Naive thymus-derived CD8-positive, alpha-beta T cell (primary cell): ENCODE measurements at places on chromosomes 5 and 9.
A peak's percentile ranks its signal among the peaks of the same experiment; 100 is the strongest.

DNA sequence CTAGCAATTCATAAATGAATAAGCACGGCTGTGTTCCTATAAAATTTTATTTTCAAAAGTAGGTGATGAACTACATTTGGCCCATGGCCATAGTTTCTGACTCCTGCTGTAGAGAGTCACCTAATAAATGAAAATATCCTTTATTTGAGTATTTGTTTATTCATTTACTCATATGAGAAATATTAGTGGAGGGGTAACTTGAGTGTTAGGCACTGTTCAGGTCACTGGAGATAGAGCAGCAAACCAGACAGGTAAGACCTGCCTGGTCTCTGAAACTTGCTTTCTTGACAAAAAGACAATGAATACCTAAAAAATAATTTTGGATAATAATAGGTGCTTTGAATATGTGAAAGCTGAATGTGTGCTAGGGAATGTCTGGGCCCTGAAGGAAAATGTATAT lies 68.8 kb downstream of the YIPF5 start:
- no peaks in the 10 kb centered on the region for H3K36me3 ChIP-seq
- H3K27ac ChIP-seq = no peak overlapping the region
- H3K27me3 ChIP-seq = no peaks in the 10 kb centered on the region
- H3K4me1 ChIP-seq = no peaks in the 10 kb centered on the region
- DNase-seq = no peak
- H3K4me3 ChIP-seq = no peak overlapping the region

- no peaks in the 10 kb centered on the region for H3K36me3 ChIP-seq
- H3K27me3 ChIP-seq = peaks cover 12% of the 10 kb centered on the region
- H3K27ac ChIP-seq = no peak overlapping the region
- peaks cover 2% of the 10 kb centered on the region for H3K4me1 ChIP-seq
- no peak for DNase-seq
Observed at GRCh38 chr9:35257986-35258659, 96.3 kb downstream of the UNC13B start.

GRCh38 chr9:91655215-91655614 lies 231.6 kb upstream of the NFIL3 start:
- H3K27me3 ChIP-seq = no peaks in the 10 kb centered on the region
- no peak for DNase-seq
- no peaks in the 10 kb centered on the region for H3K4me1 ChIP-seq
- no peak overlapping the region for H3K27ac ChIP-seq

DNA sequence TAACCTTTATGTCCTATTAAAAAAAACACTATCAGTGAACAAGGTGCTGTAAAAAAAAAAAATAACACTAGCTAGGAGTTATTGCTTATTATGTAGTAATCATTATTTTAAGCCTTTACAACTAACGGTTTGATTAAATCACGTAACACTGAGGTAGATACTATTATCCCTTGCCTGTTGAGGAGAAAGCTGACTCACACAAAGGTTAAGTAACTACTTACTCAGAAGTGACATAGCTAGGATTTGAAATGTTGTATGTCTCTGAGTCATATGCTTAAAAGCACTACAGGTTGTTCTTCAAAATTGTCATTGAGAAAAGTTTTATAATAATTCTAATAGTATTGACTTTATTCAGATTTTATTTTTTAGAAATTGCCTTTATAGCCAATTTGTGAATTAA lies 8.8 kb downstream of the TENT2 start:
- peaks cover 88% of the 10 kb centered on the region for H3K36me3 ChIP-seq
- H3K4me3 ChIP-seq = no peak overlapping the region
- H3K4me1 ChIP-seq = peaks cover 6% of the 10 kb centered on the region
- DNase-seq = no peak
- H3K27ac ChIP-seq = no peak overlapping the region
- H3K27me3 ChIP-seq = no peaks in the 10 kb centered on the region

- no peak overlapping the region for H3K27ac ChIP-seq
- peaks cover 39% of the 10 kb centered on the region for H3K27me3 ChIP-seq
- H3K36me3 ChIP-seq = peaks cover 6% of the 10 kb centered on the region
- H3K4me3 ChIP-seq = no peak overlapping the region
- H3K4me1 ChIP-seq = peaks cover 10% of the 10 kb centered on the region
- no peak for DNase-seq
Observed at GRCh38 chr5:3597167-3598007, 1.8 kb downstream of the IRX1 start.

DNA sequence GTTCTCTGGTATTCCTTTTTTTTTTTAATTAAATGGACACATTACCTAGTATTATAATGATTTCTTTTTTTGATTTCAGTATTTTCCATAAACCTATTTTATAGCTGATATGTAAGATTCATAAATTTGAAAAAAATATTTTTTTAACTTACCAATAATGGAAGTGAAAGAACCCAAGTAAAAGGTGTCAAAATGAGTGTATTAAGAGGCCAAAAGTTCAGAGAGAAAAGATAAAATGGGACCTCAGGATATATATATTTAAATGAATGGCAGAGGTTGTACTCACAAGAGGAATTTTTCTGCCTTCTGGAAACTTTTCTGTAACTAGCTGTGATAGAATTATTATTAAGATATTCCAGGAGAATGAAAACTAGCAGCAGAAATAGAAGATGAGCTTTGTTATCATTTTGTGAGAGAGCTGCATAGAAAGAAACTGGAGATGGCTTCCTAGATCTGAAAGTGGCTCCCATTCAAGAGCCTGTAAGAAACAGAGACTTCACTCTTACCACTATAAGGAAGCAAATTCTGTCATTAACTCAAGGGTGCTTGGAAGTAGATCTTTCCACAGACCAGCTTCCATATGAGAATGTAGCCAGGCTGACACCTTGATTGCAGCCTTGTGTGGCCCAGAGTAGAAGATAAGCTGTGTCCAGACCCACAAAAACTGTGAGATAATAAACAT lies 91.7 kb downstream of the MRPS30 start:
- H3K27me3 ChIP-seq = no peaks in the 10 kb centered on the region
- H3K4me1 ChIP-seq = no peaks in the 10 kb centered on the region
- no peak overlapping the region for H3K27ac ChIP-seq
- no peak overlapping the region for H3K4me3 ChIP-seq
- DNase-seq = no peak

- H3K27me3 ChIP-seq = no peaks in the 10 kb centered on the region
- peaks cover 29% of the 10 kb centered on the region for H3K4me1 ChIP-seq
- peak overlapping the region; percentile 87 for H3K27ac ChIP-seq
- H3K4me3 ChIP-seq = peak overlapping the region; percentile 77
Observed at GRCh38 chr5:96896806-96897205, 20.5 kb downstream of the ERAP2 start.

DNA sequence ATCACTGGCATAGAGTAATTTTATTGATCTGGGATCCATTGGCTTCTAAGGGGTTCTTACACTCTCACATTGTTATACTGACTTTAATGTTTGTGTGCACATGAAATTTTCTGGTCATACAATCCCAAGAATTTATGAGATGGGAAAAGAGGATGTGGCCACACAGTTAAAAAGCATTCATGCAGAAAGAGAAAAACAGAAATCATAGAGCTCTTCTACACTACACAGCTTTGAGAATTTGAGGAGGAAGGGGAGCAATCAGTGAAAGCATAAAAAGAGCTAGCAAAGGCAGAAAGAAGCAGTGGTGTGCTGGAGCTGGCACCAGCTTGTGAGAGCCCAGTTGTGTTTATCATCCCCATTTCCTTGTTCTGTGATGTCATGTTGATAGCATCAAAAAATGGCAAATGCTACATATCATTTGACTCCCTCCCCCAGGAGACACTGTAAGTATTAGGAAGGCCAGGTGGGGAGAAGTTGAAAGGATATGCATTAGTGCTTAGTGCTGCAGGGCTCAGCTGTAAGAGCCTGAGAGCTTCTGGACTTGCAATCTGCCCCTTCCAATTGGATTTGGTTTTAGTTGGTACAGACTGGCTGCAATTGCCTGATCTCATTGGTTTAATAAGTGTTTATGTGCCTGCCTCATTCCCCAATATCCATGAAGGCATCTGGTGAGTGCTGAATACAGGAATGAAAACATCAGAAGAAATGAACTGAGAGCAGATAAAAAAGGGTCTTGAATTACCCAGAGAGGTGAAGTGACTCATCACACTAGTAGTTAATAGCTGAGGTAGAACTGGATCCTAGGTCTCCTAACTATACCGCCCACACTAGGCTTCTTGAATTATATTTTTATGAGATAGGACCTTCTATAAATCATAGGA lies 30.9 kb downstream of the RHOBTB3 start:
- H3K4me1 ChIP-seq = peaks cover 22% of the 10 kb centered on the region
- H3K36me3 ChIP-seq = no peaks in the 10 kb centered on the region
- H3K27me3 ChIP-seq = no peaks in the 10 kb centered on the region
- DNase-seq = no peak
- H3K27ac ChIP-seq = peak overlapping the region; percentile 29

GRCh38 chr9:36835271-36835996 lies 198.6 kb downstream of the PAX5 start:
- no peak overlapping the region for H3K27ac ChIP-seq
- no peaks in the 10 kb centered on the region for H3K27me3 ChIP-seq
- no peaks in the 10 kb centered on the region for H3K4me1 ChIP-seq
- no peak overlapping the region for H3K4me3 ChIP-seq
- no peak for DNase-seq
- H3K36me3 ChIP-seq = no peaks in the 10 kb centered on the region

- DNase-seq = peak; percentile 25
- H3K4me1 ChIP-seq = peaks cover 16% of the 10 kb centered on the region
- peak overlapping the region; percentile 93 for H3K4me3 ChIP-seq
- H3K36me3 ChIP-seq = no peaks in the 10 kb centered on the region
- peak overlapping the region; percentile 88 for H3K27ac ChIP-seq
- H3K27me3 ChIP-seq = peaks cover 4% of the 10 kb centered on the region
Observed at GRCh38 chr5:141850244-141850768, 27.9 kb downstream of the PCDH1 start.

- H3K36me3 ChIP-seq = no peaks in the 10 kb centered on the region
- H3K27ac ChIP-seq = no peak overlapping the region
- DNase-seq = no peak
- H3K4me3 ChIP-seq = no peak overlapping the region
- H3K4me1 ChIP-seq = no peaks in the 10 kb centered on the region
Observed at GRCh38 chr5:92548346-92548745, 1032.7 kb downstream of the NR2F1-AS1 start.

GRCh38 chr5:82673057-82673809 lies 395.1 kb upstream of the RPS23 start:
- H3K4me3 ChIP-seq = no peak overlapping the region
- no peak overlapping the region for H3K27ac ChIP-seq
- peaks cover 16% of the 10 kb centered on the region for H3K4me1 ChIP-seq
- H3K27me3 ChIP-seq = no peaks in the 10 kb centered on the region
- no peak for DNase-seq

GRCh38 chr9:110329639-110330230 lies 7.9 kb downstream of the TXNDC8 start:
- no peaks in the 10 kb centered on the region for H3K36me3 ChIP-seq
- H3K27me3 ChIP-seq = no peaks in the 10 kb centered on the region
- DNase-seq = no peak
- no peak overlapping the region for H3K27ac ChIP-seq
- no peaks in the 10 kb centered on the region for H3K4me1 ChIP-seq

DNA sequence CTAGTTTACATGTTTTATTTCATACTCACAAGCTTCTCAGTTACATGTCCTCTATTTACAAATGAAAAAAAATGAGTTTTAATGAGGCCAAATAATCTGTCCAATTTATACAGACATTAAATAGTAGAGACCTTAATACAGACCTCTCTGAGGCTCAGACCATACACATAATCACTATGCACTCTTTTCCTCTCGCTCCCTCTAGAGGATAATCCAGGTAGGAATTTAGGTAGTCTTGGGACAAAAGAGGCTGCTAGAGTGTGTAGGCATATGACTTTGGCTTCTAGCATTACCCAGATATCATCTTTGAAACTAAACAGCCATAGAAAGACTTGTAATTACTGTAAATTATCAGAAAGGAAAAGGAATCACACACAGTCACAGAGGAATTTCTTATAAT lies 444.7 kb downstream of the HINT1 start:
- DNase-seq = no peak
- no peak overlapping the region for H3K4me3 ChIP-seq
- no peak overlapping the region for H3K27ac ChIP-seq
- no peaks in the 10 kb centered on the region for H3K36me3 ChIP-seq

GRCh38 chr9:110880189-110880588 lies 158.1 kb downstream of the LPAR1 start:
- peaks cover 12% of the 10 kb centered on the region for H3K27me3 ChIP-seq
- peaks cover 2% of the 10 kb centered on the region for H3K4me1 ChIP-seq

DNA sequence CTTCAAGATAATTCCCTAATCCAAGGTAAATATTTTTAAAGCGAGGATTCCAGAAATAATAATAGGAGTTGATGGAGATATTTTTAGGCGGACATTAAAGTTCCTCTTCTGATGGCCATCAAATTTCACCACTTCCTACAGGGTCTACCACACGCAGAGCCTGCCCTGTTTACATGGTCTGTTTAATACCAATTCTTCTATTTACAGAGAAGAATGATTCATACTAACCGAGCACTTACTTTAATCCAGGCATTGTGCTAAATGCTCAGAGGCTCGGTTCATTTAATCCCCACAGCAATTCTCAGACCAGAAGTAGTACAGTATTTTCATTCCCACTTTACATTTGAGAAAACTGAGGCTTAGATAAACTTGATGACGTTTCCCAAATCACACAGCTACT lies 3.0 kb upstream of the ITGA1 start:
- H3K27me3 ChIP-seq = peaks cover 1% of the 10 kb centered on the region
- H3K4me1 ChIP-seq = peaks cover 21% of the 10 kb centered on the region
- DNase-seq = no peak
- no peak overlapping the region for H3K27ac ChIP-seq

- H3K27me3 ChIP-seq = peaks cover 17% of the 10 kb centered on the region
- no peak overlapping the region for H3K27ac ChIP-seq
- H3K36me3 ChIP-seq = no peaks in the 10 kb centered on the region
- no peak overlapping the region for H3K4me3 ChIP-seq
Observed at GRCh38 chr9:135077497-135078200, 9.8 kb upstream of the OLFM1 start.

DNA sequence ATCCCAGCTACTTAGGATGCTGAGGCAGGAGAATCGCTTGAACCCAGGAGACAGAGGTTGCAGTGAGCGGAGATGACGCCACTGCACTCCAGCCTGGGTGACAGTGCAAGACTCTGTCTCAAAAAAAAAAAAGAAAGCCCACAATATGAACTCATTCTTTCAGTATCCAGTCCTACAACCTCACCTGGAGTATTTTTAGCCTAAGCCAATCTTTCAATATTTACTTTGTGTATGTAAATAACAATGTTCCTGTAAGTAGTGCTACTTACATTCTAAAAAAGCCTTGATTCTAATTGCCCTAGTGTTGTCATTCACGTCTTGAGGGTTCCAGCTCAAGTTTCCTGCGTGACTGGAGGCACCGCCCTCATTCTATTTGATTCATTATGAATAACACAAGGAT lies 62.0 kb downstream of the BHMT start:
- no peak overlapping the region for H3K4me3 ChIP-seq
- no peaks in the 10 kb centered on the region for H3K27me3 ChIP-seq
- no peak for DNase-seq
- H3K36me3 ChIP-seq = no peaks in the 10 kb centered on the region

DNA sequence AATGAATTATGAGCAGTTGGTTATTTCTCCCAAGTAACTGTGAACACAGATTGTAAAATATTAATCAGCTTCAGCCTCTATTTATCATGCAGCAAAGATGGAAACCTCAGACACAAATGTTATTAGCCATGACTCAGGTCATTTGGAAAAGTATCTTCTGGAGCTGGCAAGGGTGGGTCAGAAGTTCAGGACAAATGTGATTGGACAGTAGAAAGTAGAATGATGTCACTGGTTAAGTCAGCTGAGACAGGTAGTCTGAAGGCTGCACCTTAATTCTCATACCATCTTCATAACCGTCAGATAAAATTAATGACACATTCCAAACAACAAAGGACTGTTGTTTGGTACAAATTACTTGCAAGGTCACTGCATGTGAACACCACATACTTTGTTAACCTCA lies 140.2 kb downstream of the EMB start:
- H3K27me3 ChIP-seq = no peaks in the 10 kb centered on the region
- H3K4me3 ChIP-seq = no peak overlapping the region
- peaks cover 5% of the 10 kb centered on the region for H3K36me3 ChIP-seq
- DNase-seq = no peak
- H3K4me1 ChIP-seq = no peaks in the 10 kb centered on the region
